ENCODE measurements at places on chromosomes 4 and X. TPM values are rescaled to one million over a fixed set of nuclear protein-coding genes. Genes with fewer than 3 reads are reported as not detected.

DNA sequence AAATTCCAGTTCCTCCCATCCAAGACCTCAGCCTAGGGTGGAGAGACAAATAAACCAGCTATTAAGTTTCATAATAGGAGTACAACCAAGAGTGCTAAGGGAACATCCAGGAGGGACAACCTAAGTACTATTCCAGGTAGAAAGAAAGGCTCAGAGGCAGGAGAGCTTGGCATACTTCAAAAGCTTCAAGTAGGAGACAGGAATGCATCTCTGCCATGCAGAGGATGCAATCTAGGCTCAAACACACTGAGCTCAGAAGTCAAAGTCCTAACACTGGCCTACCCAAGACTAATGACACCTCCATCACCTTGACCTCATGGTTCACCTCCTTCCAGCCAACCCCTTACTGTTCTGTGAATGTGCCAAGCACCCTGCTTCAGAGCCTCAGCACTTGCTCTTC is 8.1 kb downstream of the WDFY3 start:
- DNase-seq = no peak

- DNase-seq = peak; percentile 33
These were observed 65.3 kb upstream of the FAM120C start for GRCh38 chrX:54248309-54248708.

DNA sequence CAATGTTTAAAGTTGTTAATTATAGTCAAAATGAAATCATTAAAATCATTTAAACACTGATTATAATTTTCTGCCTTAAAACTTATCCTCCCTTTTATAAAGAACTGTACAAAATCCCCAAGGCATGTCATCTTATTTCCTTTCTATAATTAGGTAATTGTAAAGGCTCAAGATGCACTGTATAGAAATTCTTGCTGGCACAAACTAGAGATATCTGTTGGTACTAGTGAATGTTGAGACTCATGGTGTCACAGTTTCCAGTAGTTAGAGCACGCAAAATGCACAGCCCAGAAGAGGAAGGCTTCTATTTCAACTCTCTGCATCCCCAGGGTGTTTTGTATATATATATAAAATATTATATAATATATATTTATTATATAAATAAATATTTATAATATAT is 22.7 kb upstream of the PLA2G12A start:
- DNase-seq = no peak

Gene MAGEB10
- not detected for total RNA-seq

Gene PAGE5
- total RNA-seq = not detected

DNA sequence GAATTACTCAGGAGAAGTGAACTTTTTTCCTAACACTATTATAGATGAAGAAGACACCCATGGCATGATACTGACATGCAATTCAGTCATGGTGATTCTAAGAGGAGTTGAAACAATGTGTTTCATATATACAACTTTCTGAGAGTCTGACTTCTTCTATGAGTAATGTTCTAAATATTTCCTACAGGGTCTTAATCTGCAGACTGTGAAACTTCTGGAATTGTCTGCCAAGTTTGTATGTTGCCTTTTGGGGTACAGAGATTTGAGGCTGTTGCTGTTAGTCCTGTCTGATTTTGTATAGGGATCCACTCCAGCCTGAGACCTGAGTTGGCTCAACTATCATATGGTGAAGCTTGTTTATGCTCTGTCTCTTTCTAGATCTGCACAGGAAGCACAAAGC is 160.6 kb upstream of the GATB start:
- no peak for DNase-seq

DNA sequence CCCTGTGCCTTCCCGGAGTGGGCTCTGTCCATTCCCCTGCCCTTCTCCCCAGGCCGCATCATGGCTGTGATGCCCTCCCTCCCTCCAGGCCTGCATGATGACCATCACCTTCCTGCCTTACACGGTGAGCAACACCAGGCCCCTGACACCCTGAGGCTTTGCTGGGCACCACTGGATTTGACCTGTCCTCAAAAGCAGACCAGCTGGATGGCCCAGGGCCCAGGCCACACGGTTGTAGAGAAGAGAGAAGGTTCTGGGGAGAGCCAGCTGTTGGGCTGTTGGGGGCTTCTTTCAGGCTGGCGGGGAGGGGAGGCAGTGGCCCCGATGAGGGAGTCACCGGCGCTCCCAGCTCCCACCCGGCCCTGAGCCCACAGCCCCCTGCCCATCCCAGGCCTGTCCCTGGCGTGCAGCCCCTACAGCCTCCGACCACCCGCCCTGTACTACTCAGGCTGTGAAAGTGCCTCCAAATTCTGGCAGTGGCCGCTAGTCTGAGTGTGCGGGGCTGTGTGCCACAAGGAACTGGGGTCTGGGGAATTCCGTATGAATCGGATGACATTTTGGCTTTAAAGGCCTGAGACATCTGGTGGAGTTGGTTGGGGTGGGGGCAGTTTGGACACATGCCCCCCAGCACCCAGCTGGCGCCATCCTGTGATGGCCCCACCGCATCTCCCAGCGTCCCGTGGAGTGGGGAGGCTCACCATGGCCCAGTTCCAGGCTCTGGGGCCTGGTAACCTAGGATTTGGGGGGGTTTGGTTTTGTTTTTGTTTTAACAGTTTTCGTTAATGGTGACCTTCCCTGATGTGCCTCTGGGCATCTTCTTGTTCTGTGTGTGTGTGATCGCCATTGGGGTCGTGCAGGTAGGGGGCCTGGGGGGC is 19.6 kb downstream of the TMEM175 start:
- no peak for DNase-seq

Gene TECRL
- not detected for total RNA-seq

DNA sequence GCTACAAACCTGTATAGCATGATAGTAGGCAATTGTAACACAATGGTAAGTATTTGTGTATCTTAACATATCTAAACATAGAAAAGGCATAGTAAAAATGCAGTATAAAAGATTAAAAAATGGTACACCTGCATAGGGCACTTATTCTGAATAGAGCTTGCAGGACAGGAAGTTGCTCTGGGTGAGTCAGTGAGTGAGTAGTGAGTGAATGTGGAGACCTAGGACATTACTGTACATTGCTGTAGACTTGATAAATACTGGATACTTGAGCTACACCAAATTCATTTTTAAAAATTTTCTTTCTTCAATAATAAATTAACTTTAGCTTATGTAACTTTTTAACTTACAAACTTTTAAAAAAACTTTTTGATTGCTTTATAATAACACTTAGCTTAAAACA is 68.2 kb upstream of the MAML3 start:
- DNase-seq = peak; percentile 66

DNA sequence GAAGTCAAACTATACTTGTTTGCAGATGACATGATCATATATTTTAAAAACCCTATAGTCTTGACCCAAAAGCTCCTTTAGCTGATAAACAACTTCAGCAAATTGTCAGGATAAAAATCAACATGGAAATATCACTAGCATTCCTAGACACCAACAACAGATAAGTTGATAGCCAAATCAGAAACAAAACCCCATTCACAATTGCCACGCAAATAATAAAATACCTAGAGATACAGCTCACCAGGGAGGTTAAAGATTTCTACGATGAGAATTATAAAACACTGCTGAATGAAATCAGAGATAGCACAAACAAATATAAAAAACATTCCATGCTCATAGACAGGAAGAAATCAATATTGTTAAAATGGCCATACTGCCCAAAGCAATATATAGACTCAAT is 605.0 kb upstream of the GRIA3 start:
- no peak for DNase-seq

- no peak for DNase-seq
These were observed 7.0 kb upstream of the SYNPO2 start for GRCh38 chr4:118881512-118882146.

Gene COL25A1
- total RNA-seq = 0.14 TPM

DNA sequence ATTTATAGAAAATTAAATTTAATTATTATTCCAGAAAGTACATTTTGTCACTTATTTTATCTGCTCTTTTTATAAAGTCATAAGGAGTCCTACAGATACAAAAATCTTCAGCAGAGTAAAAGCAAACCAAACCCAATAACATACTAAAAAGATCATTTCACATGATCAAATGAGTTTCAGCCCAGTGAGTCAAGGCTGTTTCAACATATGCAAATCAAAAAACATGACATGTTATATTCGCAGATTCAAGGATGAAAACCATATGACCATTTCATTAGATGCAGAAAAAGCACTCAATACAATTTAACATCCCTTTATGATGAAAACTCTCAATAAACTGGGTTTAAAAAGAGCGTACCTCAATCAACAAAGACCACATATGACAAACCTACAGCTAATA is 214.3 kb downstream of the FAT4 start:
- DNase-seq = no peak

Gene GAGE1
- not detected for total RNA-seq

Gene TMEM271
- not detected for total RNA-seq

DNA sequence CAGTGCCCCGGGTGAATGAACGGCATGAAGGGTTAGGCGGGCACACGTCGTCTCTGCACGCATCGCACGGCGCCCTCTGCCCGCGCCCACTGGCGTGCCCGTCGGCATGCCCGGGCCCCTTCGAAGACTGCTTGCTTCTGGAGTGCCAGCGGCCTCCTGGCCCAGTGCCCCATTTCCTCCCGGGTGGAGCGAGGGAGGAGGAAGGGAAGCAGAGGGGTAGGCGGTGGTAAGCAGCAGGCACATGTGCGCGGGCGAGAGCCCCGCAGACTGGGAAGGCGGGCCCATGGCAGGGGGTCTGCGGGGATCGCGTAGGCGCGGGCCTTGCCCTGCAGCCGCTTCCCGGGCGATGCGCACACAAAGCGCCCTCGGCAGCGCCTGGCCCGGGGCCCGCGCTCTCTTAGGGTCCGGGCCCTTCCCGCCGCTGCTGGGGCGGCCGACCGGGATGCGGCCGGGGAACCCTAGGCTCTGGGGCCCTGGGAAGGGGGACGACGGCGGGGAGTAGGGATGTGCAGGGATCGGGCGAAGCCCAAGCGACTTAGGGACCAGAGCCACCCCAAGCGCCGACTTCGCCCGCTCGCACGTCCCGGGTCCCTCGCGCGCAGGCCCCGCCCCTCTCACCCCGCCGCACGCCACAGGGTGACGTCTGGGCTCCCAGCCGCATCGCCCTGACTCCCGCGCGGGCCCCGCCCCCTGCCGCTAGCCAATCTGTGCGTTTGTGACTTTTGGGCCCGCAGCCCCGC is 866 bp upstream of the EMD start:
- peak; percentile 57 for DNase-seq

DNA sequence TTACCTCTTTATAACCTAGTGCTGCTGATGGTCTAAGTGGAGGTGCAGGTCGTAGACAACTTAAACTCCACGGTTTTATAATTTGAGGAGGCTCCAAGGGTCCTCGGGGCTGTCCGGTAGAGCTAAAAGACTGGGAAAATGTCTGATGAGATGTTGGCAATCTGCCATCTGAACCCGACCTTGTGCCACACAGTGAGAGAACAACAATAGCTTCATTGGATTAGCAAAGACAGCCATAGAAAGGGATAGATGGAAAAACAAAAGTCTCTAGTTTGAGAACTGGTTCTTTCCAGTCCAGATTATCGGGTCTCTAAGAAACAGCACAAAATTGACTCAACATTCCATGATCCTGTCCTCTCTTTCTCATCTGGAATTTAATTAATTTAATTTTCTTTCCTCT is 31.6 kb downstream of the CD40LG start:
- DNase-seq = no peak

Gene CPLX1
- 0.34 TPM for total RNA-seq

GRCh38 chr4:70505151-70505748 is 13.1 kb upstream of the AMTN start:
- peak; percentile 68 for DNase-seq

GRCh38 chrX:130173190-130173895 is 1.6 kb downstream of the RAB33A start:
- peak; percentile 38 for DNase-seq

Gene OR13H1
- not detected for total RNA-seq

Gene MAGEA6
- not detected for total RNA-seq

- no peak for DNase-seq
These were observed 43.9 kb upstream of the PDLIM5 start for GRCh38 chr4:94407846-94408245.

GRCh38 chr4:138693526-138693925 is 322.1 kb upstream of the NOCT start:
- no peak for DNase-seq

Gene EDA
- 3.1 TPM for total RNA-seq

- DNase-seq = peak; percentile 89
These were observed 13.0 kb downstream of the EXOC1 start for GRCh38 chr4:55866290-55866907.

GRCh38 chr4:82639971-82640370 is 78.2 kb upstream of the TMEM150C start:
- DNase-seq = no peak

DNA sequence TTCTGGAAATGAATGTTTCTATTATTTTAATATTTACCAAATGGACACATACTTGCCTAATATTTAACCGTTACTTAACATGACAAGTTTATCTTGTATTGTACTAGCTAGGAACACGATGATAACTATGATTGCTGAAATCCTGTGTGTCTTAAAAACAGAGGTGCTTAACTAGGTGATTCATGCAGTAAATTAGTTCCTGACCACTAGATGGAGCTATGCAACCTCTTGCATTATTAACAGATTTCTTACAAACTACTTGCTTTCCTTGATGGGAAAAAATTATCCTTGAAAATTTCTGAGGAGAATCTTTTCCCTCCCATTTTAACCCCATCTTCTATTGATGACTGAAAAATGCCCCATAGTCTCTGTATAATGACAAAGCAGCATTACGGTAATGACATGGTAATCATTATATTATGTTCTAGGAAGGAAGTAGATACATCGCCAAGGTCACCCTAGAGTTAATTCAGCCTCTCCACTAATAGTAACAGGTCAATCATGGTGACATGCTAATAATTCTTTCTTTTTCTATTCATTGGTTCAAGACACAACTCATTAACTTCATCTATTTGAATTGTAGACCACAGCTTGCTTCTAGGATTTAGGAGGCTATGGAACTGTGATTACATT is 844.2 kb downstream of the RAPGEF2 start:
- DNase-seq = peak; percentile 70

Gene FUNDC1
- total RNA-seq = 9.9 TPM

Gene IGSF1
- not detected for total RNA-seq

DNA sequence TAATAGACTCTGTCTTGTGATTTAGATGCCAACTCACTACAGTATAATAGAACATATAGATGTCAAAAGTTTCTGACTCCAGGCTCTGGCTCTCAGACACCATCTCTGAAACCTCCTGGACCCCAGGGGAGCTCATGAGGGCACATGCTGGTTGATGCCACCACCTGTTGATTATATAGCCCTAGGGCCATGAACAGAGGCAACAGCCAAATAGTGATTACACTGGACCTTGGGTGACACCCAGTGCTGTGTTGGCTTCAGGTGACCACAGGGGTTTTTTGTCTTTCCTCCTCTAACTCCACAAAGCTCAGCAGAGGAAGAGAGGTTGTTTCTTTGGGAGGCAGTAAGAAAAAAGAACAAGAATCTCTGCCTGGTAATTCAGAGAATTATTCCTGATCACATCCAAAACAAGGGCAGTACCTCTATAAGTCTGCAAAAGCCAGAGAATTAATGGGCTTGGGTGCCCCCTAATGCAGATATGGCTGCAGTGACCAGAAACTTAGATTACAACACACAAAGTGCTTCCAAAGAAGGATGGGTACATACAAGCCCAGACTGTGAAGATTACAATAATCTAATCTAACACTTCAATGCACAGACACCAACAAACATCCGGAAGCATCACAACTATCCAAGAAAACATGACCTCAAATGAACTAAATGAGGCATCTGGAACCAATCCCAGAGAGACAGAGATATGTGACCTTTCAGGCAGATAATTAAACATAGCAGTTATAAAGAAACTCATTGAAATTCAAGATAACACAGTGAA is 1920.6 kb downstream of the ARAP2 start:
- DNase-seq = no peak

GRCh38 chr4:31114816-31115215 is 394.6 kb downstream of the PCDH7 start:
- no peak for DNase-seq

Gene HERC5
- total RNA-seq = 6.7 TPM

- peak; percentile 68 for DNase-seq
These were observed 19.5 kb upstream of the NFXL1 start for GRCh38 chr4:47933840-47934239.
